Activated CD4-positive, alpha-beta T cell treated with anti-CD3 and anti-CD28 coated beads for 48 hours (primary cell): ENCODE measurements at places on chromosomes 13 and 19.

- DNase-seq: no peak
Observed at GRCh38 chr13:22800526-22801401, 380.0 kb upstream of the SGCG start.

DNA sequence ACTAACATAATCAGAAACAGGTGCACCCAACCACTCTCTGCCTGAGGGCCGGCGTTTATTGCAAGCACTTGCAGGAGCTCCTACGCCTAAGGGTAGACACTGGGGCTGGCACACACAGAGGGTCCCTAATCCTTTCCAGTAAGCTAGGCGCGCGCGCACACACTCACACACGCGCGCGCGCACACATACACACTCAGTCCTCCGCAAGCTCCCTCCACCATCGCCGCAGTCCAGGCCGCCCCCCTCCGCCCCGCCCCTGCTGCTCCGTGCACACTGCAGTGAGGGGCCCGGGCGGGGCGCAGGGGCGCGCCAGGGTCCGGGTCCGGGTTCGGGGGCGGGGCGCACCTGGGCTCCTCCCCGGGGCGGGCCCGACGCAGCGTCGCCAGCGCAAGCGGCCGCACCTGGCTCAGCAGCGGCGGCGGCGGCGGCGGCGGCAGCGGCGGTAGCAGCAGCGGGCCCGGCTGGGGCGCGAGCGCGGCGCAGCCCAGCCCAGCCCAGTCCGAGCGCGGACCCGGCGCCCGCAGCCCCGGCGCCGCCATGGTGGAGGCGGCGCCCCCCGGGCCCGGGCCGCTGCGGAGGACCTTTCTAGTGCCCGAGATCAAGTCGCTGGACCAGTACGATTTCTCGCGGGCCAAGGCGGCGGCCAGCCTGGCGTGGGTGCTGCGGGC, at the start of gene CAMSAP3:
CAMSAP3 (plus strand) TSS at position 398 of the 668 bp plus-strand sequence; CDS start at position 538, 140 bp downstream.
- peak; percentile 53 for DNase-seq

GRCh38 chr19:18278521-18279265, 2.7 kb downstream of the JUND start:
- peak; percentile 71 for DNase-seq

DNA sequence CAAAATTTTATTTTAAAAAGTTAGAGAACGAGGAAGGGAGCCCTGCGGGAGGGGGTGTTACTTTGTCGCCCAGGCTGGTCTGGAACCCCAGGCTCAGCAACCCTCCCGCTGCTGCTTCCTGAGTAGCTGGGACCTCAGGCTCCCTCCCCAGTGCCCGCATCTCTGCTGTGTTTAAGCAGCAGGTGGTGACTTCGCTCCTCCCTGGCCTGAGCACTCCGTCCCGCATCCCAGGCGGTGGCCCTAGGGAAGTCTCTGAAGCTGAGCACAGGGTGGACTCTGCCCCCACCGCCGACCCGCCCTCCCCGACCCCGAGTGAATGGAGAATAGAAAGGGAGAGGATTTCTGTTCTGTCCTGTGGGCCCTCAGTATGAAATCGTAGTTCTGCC, 30.5 kb downstream of the ZNF701 start:
- peak; percentile 21 for DNase-seq

DNA sequence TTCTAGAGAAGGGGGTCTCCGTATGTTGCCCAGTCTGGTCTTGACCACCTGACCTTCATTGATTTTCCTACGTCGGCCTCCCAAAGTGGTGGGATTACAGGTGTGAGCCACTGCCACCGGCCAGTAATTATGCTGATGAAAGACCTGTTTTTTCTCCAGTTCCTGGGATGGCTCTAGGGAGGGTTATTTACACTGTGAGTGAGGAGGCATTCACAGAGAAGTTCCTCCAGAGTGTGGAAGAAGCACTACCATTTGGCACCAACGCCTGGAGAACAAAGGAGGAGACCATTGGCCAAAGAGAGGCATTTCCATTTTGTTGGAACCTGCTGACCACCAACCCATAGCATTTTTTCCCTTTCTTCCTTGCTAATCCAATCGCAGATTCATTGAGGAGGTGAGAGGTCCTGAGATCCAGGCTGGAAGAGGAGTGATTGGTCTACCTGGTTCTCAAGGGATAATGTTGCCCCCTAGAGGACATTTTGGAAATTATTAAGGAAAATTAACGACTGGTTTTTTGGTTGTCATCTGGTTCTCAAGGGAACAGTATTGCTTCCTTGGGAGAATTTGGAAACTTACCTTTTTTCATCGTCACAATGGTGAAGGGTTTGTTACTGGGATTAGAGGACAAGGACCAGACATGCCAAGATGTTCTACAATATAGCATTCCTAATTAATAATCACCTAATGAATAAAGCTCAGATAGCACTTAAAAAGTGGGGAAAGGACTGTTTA, 5.5 kb upstream of the SAE1 start:
- no peak for DNase-seq

DNA sequence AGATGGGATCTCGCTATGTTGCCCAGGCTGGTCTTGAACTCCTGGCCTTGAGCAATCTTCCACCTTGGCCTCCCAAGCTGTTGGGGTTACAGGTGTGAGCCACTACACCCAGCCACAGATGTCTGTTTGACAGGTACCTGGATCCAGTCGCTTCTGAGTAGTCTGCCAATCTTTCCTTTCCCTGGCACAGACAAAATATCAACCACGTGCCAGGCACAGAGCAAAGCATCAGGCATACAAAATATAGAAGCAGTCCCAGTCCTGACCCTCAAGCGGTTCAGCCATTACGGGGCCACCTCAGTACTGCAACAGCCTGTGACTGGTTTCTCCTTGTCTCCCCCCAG, 3.8 kb downstream of the ELAVL1 start:
- DNase-seq: no peak

DNA sequence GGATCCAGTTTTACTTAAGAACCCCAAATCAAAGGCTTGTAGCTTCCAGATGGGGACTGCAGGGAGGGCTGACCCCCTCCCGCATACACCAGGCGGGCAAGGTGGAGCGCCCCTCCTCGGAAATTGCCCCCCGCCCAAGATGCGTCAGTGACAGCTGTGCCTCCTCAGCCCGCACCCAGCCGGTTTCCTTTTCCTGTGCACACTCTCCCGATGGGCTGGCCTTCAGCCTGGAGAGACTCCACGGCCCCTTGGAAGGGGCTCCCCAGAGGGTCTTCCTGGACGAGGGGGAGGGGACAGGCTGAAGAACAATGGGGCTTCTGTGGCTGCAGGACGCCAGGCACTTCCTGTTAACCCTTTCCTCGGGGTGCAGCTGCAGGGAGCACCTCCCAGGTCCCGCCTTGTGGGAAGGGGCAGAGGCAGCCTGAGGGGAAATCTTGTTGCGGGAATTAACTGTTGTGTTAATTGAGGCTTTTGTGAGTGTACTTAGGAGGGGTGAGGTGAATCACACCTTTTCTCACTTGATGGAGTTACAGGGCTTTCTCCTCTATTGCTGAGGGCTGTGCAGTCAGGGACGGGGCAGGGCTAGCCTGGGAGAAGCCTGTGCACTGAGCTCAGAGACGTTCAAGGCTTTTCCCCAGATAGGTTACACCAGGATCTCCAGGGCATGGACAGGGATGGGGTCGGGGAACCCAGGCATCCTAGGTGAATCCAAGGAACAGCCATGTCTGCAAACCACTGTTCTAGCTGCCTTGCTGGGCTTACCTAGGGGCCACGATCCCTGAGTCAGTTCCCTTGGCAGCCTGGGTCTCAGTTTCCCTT, 14.3 kb downstream of the IER2 start:
- DNase-seq: peak; percentile 50

GRCh38 chr13:38577048-38577447, 109.8 kb upstream of the FREM2 start:
- no peak for DNase-seq

GRCh38 chr19:3024870-3025548, 4.1 kb downstream of the TLE2 start:
- DNase-seq: no peak

GRCh38 chr13:105112561-105112960, 1422.9 kb downstream of the EFNB2 start:
- no peak for DNase-seq

DNA sequence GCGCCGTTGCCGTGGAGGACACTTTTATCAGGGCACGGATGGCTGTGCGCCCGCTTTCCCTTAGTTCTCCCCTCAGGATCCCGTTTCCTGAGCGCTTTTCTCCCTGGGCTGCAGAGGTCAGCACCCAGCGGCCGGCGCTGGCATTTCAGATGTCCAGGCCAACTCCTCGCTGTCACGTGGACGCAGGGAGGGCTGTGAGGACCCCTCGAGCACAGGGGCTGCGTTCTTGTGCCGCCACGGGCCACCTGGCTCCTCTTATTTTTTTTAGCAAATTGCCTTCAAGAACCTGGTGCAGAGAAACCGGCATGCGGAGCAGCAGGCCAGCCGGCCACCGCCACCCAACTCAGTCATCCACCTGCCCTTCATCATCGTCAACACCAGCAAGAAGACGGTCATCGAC, 22.3 kb downstream of the ATP4B start:
- no peak for DNase-seq

DNA sequence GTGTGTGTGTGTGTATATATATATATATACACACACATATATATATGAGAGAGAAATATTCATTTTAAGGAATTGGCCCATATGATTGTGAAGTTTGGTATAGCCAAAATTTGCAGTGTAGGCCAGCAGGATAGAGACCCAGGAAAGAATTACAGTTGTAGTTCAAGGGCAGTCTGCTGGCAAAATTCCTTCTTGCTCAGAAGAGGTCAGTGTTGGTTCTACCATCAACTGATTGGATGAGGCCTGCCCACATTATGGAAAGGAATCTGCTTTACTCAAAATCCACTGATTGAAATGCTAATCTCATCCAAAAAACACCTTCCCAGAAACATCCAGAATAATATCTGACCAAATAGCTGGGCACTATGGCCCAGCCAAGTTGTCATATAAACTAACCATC, 24.0 kb downstream of the RNF6 start:
- no peak for DNase-seq

GRCh38 chr19:27865927-27866777, 1346.8 kb downstream of the UQCRFS1 start:
- DNase-seq: no peak

DNA sequence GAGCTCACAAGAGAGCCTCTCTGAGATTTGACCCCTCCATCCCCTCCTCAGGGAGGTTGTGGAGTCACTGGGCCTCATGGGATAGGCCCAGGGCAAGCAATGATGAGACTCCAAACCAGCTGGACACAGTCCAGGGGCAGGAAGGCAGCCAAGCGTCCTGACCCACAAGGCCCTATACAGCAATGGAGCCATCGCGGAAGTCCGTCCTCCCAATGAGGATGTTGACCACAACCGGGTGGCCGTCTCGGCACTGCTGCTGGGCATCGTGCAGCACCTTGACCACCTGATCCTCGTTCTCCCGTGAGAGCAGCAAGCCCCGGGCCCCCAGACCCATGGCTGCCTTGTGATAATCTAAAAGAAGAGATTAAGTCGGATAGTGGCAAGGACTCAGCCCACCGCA, 7.9 kb downstream of the SYDE1 start:
- no peak for DNase-seq

DNA sequence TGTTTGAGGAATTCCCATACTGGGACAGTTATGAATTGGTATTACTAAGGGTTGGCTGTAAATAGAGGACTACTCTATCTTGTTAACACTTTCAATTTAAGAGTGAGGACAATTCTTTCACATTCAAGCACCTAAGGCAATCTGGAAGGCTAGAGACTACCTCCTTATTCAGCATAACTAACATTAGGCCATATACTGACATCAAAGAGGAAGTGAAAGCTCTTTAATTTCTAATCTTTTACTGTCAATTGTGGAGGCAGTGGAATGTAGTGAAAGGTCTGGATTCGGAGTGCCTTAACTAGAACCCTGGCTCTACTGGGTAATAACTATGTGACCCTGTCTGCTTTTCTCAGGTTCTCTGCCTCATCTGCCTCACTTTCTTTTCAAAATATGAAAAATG, 134.0 kb downstream of the UFM1 start:
- no peak for DNase-seq

DNA sequence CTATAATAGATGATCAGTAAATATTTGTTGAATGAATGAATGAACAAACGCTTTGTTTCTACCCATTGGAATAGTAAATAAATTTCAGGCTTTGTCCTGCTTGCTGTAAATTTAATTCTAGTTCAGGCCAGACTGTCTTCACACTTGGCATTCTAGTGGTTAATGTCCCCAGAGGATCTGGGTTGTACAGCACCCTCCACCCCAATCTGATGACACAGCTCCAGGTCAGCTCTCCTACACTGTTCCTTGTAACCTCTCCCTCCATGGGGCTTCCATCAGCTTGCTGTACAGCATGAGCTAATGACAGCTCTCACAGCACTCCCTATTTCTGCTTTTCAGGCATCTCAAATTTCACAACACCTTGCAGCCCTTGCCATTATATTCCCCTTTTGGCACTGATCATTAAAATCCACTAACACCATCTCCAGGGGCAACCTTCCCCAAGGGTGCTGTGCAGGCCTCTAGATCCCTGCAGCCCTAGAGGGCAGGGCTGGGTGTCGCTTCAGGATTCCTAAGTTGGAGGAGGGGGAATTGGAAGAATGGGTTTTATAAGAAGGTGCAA, 12.7 kb upstream of the KL start:
- no peak for DNase-seq

DNA sequence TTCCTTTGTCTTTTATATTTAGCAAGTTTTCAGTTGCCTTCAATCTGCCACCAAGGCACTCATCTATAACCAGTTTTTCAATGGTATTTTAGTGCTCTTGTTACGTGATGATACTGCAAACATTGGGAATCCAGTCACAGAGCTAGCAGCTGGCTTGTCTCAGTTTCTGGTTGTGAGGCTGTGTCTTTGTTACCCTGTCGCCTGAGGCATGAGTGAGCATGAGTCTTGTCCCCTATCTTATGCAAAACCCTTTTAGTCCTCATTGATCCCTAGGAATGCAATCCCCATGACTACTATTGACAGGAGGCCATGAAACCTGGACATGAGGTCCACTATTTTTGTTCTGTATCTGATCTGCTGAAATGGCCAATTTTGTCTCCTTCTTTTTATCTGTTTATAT, 391.0 kb downstream of the LMO7 start:
- no peak for DNase-seq

- DNase-seq: no peak
Observed at GRCh38 chr19:31071136-31071855, 277.9 kb downstream of the TSHZ3 start.

DNA sequence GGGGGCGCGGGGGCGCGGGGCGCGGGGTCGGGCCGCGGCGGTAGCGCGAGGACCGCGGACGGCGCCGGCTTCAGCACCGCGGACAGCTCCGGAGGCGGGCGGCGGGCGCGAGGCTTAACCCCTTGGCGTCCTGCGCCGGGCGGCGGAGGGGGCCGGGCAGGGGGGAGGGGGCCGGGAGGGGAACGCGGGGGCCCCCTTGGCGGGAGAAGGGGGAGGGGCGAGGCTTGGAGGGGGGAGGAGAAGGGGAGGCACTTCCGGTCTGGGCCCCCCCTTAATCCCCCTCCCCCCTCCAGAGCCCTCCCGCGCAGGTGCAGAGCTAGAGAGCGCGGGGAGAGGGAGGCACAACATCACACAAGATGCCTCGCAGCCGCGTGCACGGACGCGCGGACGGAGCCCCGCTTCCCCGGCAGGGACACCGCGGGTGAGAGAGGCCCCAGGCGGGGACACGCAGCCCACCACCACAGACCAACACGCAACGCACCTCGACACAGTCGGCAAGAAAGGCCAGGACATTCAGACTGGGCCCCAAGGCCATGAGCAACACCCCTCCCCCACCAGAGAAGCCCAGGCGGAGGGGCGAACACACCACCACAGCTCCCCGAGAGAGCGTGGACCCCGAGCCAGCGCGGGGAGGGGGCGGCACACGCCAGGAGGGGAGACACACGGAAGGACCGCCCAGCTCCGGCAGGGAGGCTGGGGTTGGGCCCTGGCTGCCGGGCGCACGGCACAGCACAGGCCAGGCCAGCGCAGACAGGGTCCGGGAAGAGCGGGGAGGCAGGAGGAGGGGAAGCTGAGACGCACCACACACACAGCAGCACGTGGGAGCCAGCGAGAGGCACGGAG, 24.1 kb downstream of the SHANK1 start:
- DNase-seq: peak; percentile 29
